ENCODE measurements at places on chromosomes 5 and 9.

DNA sequence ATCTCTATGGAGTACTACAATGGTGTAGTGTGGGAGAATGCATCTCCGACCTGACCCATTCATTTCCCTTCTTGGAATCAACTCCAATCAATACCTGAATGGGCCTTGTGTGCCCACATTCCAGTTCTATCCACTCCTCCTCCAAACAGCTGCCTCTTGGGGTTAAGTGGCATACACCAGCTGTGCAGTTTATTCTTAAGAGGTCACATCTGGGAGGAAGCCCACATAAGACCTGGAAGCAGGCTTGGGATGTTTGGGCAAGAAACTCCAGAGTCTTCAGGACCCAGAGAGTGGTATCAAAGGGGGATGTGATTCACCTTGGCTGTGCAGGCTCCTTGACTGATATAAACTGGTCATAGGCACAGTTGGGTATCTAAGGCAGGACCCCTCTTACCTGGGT lies 46.0 kb downstream of the ACTBL2 start:
- no peak for DNase-seq

- no peak for DNase-seq
Observed at GRCh38 chr9:114588651-114589526, 1.3 kb downstream of the ATP6V1G1 start.

- DNase-seq: no peak
Observed at GRCh38 chr5:80686757-80687156, 32.0 kb upstream of the DHFR start.

DNA sequence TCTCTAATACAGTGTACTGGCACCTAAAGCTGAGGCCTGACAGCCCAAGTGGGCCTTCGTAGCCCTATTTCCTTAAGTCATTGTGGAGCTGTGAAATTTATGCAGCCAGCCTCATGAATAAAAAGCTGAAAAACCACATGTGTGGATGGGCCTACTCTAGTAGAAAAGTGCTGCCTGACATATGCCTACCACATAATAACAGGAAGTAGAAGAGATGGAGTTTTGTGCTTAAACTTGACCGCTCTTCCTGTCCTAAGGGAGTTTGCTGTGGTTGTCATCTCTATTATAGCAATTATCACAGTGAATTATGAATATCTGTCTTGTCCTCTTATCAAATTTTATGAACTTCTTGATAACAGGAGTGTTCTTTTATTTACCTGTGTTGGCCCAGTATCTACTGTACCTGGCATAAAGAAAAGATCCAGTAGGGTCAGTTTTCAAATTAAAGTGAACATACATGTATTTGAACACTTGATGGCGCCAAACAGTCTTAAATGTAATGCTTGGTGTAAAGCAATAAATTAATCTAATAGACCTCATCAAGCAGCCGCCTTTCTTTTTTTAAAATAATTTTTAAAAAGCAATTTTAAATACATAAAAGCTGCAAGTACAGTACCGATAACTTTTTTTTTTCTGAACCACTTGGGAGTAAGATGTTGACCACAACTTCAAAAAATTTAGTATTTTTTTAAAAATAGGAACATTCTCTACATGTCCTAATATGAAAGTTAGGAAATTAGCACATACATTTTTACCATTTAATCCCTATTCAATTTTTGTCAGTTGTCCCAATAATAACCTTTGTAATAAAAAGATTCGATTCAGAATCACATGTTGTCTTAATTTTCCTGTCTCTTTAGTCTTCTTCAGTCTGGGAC lies 51.0 kb downstream of the FKTN start:
- no peak for DNase-seq

DNA sequence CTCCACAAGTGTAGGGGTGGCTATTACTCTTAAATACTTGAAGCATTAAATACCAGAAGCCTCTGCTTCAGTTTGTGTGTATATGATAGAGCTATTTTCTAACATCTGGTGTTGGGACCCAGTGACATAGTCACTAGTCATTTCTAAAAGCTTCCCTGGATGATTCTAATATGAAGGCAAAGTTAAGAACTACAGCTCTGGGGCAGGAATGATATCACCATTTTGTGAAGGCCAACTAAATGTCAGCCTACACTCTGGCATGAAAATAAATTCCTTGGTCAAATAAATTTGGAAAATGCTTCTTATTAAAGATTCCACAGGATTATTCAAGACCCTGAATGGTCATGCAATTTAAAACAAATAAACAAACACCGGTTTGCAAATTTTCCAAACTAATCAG lies 197.7 kb downstream of the PLK2 start:
- no peak for DNase-seq

DNA sequence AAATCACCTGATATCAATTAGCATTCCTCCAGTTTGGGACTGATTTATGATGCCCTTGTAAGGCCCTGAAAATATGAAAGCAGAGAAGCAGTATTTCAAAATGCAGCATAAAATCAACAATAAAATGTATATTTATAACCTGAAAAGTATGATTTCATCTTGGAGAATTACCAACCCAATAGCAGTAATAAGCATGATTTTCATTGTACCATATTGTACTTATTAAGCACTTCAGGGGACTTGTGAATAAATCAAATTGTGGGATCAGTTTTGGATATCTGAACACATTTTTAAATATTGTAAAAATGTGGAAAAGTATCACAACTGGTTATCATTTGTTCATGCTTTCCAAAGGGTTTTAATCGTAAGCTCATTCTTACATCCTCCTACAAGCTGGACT lies 250.8 kb downstream of the DMRT2 start:
- DNase-seq: no peak

DNA sequence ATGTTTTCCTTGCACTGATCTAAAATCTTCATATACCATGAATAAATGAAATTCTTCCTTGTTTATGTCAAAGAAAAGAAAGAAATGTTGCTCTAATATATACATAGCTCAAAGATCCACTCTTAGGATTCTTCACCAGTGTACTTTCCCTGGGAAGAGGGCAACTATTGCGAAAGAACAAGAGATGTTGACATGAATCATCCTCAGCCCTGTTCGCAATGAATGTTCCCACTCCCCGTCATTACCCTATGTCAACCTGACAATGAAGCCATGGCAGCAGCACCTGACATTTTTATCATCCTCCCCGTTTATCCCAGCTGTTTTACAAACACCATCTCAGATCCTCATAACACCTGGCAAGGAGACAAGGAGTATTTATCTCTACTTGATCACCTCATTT lies 409.1 kb upstream of the GRIA1 start:
- no peak for DNase-seq
